ENCODE measurements at places on chromosomes 7 and 10. TPM values are rescaled to one million over a fixed set of nuclear protein-coding genes. Genes with fewer than 3 reads are reported as not detected.

GRCh38 chr7:151240536-151240935 lies 8.0 kb downstream of the SMARCD3 start:
- no peak overlapping the region for H3K4me3 ChIP-seq
- H3K27me3 ChIP-seq = peaks cover 13% of the 10 kb centered on the region
- H3K36me3 ChIP-seq = peaks cover 16% of the 10 kb centered on the region

DNA sequence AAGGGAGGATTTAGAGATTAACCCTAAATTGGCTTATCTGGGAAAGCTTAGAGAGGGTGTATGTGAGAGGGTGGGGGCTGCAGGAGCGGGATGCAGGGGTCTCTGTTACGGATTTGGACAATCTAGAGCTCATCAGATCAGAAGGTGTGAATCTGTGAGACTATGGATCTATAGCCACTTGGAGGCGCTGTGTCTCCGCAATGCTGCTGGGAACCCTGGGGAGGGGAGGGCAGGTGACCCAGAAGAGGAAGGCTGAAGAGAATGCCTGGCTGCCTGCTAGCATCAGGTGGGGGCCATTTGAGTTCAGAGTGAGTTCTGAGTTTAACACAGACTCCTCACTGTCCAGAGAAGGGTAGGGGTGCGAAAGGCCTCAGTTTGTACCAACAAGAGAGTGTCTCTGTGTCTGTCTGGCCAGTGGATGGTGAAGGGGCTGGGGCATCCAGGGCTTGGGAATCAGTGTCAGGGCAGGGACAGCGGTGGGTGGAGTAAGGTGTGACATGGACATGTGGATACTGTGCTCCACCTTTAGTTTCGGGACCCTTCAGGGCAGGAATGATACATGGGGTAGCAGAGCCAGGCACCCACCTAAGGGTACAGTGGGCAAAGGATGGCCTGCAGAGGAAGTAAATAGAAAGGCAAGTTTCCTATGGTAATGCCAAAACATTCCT lies 187.3 kb upstream of the PRSS58 start:
- H3K36me3 ChIP-seq = no peaks in the 10 kb centered on the region
- DNase-seq = no peak
- H3K27me3 ChIP-seq = no peaks in the 10 kb centered on the region
- no peak overlapping the region for H3K27ac ChIP-seq

DNA sequence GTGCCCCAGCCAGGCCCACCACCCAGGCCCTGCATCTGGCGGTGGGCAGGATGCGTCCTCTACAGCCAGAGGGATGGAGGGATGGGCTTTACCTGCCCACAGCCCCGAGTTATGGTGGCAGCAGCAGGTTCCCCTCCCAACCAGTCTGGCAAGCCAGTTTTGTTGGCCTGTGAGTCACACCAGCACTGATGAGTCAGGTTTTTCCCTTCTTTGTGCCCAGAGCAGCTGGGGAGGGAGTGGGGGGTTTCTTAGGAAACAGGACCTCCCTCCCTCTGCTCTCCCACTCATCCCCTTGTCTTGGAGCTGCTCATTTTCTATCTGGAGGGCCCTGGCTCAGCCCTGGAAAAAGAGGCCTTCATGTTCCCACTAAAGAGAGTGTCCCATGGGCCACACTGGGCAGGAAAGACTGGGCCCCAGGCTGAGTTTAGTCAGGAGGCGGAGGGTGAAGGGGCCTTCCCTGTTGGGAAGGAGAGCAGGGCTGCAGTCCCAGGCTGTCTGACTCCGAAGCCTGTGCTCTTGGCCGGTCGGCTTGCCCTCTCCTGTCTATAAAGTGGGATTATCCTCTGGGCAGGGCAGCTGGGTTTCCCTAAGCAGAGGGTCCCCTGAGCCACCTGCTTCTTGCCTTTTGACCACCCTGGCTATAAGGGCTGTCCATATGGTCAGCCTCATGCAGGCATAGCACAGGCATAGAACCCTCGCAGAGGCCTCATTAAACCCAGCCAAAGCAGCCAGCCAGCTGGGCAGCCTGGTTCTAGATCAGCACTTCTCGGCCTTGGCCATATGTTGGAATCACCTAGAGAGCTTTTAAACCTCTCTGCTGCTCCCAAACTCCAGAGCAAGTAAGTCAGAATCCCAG lies 30.2 kb upstream of the ANKRD2 start:
- DNase-seq = peak; percentile 80
- peak overlapping the region; percentile 99 for H3K27ac ChIP-seq
- H3K27me3 ChIP-seq = no peaks in the 10 kb centered on the region
- H3K4me3 ChIP-seq = peak overlapping the region; percentile 83
- H3K36me3 ChIP-seq = no peaks in the 10 kb centered on the region

OLAH gene
- total RNA-seq = not detected

DNA sequence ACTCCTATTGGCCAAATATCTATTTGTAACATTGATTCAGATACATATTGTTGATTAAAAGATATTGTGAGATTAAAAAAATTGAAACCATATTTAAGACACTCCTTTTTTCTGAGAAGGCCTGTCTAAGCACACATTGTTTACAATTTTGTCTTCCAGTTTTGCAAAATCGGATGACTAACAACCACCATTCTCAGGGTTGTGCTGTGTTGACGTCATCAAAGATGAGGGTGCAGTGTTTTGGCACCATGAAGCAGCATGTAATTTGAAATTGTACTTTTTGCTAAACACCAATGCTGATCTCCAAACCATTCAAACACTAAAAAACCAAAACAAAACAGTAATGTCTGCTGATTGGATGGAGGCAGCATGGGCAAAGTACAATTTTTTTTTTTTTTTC lies 7.4 kb downstream of the CREB5 start:
- H3K27ac ChIP-seq = no peak overlapping the region
- H3K4me1 ChIP-seq = no peaks in the 10 kb centered on the region
- peak; percentile 24 for DNase-seq
- no peak overlapping the region for H3K4me3 ChIP-seq
